Smooth muscle cell of the pulmonary artery (primary cell): ENCODE measurements at places on chromosomes 6 and 20. TPM values are rescaled to one million over a fixed set of nuclear protein-coding genes. Genes with fewer than 3 reads are reported as not detected.

Gene CPNE5
- 0.17 and 0.20 TPM in 2 replicates for total RNA-seq

Gene RAB5IF
- 46.0 and 53.4 TPM in 2 replicates for total RNA-seq

Gene ANKEF1
- 2.2 and 2.5 TPM in 2 replicates for total RNA-seq

Gene ALDH8A1
- 0.72 and 1.8 TPM in 2 replicates for total RNA-seq

Gene CDC5L
- 16.1 and 19.6 TPM in 2 replicates for total RNA-seq

Gene ADTRP
- total RNA-seq, result 2.0 and 9.0 TPM in 2 replicates
